GM13977 (cell line): ENCODE measurements at places on chromosomes 5 and 9.

GRCh38 chr5:130462516-130462915, 558.3 kb downstream of the CHSY3 start:
- DNase-seq, result no peak

GRCh38 chr9:129671519-129671918, 6.1 kb downstream of the PRRX2 start:
- no peak for DNase-seq

DNA sequence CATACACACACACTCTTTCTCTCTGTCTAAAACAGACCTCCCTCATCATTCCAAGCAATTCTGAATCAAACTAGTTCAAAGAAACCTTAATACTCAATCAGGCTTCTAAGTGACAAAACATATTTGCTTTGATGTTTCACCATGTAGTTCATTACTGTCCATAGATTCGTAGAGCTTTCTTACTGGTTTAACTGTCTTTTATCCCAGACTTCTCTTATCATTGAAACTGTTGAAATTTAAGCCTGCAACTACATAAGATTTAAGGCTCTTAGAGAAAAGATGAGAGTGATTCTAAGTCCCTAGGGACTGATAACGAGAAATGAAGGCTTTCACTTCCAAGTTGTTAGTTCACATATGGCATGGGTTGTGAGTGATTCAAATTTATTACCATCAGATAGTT, 11.0 kb upstream of the PLAC8L1 start:
- no peak for DNase-seq

DNA sequence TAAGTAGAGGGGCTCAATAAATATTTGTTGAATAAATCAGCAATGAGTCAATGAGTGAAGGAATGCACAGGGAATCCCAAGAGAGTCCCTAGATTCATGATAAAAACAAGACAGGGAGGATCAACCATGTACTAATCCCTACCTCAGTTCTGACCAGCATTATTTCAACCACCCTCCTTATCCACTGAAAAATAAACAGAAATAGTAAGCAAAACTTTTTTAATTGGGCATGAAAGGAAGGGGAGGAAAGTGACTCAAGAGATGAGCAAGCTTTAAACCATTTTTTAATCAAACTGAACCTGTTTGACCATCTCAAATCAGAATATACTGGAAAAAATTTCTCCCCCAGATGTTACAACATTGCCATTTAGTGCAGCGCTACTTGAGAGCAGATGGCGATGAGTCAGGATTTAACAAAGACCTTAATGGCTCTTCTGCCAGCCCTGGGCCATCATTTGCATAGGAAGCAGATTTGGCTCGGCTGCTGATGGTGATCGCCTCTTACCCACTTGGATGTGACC, 194.8 kb upstream of the SLC30A5 start:
- DNase-seq, result no peak

DNA sequence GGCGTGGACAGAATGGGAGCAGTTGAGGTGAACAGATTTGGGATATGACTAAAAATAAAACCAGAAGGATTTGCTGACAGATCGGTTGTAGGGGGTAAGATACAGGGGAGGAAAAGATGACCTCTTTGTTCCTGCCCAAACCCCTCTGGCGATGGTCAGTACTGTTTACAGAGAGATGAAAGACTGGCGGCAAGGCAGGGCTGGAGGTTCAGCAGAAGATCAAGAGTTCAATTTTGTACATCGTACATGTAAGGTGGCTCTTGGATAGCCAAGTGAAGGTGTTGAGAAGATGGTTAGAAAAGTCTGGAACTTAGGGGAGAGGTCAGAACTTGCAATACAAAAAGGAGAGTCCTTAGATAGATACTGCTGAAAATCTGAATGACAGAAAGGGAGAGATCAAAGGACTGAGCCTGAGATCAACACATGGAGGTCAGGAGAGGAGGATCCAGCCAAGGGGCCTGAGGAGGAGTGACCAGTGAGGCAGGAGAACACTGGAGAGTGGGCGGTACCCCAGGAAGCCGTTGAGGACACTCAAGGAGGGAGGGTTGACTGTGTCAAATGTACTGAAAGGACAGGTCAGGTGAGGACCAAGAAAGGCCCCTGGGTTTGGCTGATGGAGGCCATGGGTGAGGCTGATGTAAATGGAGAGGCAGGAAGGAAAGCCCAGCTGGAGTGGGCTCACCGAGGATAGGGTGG, 7.1 kb downstream of the IL4 start:
- DNase-seq, result no peak

DNA sequence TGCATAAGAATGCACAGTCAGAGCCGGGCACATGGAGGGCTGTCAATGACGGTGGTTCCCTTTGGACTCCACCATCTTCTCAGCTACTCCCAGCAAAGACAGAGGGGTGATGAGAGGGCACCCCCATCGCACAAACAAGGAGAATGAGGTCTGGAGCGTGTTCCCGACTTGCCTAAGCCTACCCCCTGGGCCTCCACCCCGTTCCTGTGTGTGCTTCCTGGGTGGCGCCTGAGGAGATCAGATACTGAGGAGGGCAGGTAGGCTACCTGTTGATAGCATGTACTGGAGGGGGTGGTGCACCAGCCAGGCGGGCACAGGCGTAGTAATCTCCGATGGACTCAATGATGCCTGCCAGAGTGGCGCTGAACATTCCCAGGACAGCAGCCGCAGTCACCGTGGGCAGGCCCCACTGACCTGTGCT, 4.1 kb downstream of the SLC23A1 start:
- DNase-seq, result no peak

DNA sequence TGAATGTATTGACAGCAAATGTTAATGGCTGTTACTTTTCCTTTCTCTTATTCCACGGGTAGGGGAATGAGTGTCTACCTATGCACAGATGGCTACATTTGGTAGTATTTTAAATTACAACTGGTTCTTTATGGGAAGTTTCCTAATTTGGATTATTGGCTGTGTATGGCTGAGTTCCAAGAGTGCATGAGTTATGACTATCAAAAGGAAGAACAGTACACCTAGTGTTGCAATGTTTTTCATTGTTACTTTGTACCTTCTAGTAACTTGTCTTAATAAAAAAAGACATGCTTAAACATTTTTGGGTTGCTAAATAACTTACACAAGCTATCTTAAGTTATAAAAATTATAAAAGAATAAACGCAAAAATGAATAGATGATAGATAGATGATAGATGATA, 35.8 kb upstream of the MAMDC2 start:
- DNase-seq, result no peak

GRCh38 chr9:136943291-136944211, 987 bp downstream of the FBXW5 start:
- peak; percentile 81 for DNase-seq
